GM19239 (cell line): ENCODE measurements at places on chromosomes 5 and 9.

DNA sequence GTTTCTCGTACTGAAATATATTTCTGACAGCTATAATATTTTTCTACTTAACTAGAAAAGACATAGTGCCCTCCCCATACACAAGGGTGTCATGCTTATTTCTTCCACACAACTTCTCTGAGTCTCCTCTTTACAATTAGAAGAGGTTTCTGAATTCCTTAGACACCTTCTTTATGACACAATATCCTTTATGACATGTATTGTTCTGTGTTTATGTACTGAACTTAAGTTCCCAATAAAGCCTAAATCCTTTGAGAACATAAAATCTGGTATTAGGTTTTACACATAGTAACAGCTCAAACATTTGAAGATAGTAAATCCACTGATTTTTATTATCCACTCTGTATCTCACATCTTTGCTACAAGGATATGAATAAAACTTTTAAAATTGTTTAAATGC is 32.5 kb downstream of the GRAMD2B start:
- DNase-seq: no peak

- no peak for DNase-seq
These were observed 84.7 kb upstream of the TNFSF8 start for GRCh38 chr9:115015018-115015635.

DNA sequence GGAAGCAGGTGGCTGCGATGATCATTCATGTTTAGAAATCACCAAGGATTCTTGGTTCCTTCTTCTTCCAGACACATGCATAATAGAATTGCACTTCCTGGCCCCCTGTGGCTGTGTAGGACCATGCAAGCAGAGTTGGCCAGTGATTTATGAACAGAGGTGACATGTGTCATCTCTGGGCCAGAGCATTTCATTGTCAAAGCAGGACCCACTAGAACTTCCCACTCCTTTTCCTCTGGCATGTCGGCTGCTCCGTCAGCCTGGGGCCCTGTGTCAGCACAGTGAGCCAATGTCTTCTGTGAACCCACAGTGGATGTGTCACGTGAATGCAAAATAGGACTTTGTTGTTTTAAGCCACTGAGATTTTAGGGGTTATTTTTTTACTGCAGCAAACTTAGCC is 59.2 kb downstream of the HSD17B3 start:
- DNase-seq: no peak

- no peak for DNase-seq
These were observed 341.8 kb downstream of the MAN2A1 start for GRCh38 chr5:110031402-110032140.

GRCh38 chr5:174273325-174273724 is 227.8 kb downstream of the NSG2 start:
- peak; percentile 8 for DNase-seq

DNA sequence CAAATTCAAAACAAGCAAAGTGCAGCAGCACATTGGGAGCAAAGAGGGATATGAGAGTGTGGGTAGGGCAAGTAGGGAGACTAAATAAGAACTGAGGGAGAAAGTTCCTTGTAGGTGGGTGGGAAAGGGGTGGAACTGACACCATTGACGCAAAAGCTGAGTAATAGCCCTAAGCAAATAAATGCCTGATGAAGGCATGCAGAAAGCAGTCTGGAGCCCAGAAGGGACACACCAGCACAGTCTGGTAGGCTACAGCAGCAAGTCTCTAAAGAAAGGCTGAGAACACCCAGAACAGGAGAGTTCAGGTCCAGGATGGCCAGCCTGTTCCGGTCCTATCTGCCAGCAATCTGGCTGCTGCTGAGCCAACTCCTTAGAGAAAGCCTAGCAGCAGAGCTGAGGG is at the start of gene INSL4:
TSS of gene INSL4 (plus strand) at position 208 of the 400 bp plus-strand sequence. CDS start at position 313, 105 bp downstream.
- DNase-seq: no peak

DNA sequence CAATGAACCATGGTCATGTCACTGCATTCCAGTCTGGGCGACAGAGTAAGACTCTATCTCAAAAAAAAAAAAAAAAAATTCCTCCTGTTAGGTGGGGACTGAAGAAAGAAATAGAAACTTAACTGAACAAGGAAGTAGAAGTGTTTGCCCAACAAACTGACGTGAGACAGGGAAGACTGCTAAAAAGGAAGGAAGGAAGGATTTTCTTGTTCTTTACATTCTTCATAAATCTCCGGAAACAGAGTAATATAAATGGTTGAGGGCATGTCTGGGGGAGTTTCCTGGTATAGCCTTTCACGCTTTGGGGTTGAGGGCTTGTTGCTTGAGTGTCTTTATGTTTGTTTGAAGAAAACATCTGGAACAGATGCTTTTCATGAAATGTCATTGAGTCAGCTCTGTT is 3.1 kb downstream of the TOR1B start:
- DNase-seq: no peak

DNA sequence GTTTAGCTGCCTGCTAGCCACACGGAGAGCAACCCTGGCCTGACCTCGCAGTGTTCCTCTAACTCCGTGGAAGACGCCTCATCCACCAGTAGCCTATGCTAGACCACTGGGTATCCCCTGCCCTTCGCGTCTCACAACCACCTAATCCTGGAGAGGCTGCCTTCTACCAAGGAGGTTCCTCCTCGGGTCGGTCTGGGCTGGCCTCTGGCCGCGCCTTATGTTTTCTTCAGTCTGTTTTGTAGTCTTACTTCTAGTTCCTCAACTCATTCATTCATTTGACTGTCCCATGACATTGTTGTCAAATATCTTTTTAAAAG is 1.6 kb upstream of the TPM2 start:
- DNase-seq: no peak

- no peak for DNase-seq
These were observed 48.0 kb downstream of the SHLD3 start for GRCh38 chr5:65672796-65673195.

GRCh38 chr5:169350016-169350415 is 49.1 kb upstream of the SLIT3 start:
- no peak for DNase-seq

- no peak for DNase-seq
These were observed 22.9 kb downstream of the ADAMTS2 start for GRCh38 chr5:179322071-179323025.

- DNase-seq: no peak
These were observed 4.5 kb downstream of the TSTD2 start for GRCh38 chr9:97628668-97629067.

GRCh38 chr9:133701981-133702797 is 36.0 kb downstream of the SARDH start:
- no peak for DNase-seq

DNA sequence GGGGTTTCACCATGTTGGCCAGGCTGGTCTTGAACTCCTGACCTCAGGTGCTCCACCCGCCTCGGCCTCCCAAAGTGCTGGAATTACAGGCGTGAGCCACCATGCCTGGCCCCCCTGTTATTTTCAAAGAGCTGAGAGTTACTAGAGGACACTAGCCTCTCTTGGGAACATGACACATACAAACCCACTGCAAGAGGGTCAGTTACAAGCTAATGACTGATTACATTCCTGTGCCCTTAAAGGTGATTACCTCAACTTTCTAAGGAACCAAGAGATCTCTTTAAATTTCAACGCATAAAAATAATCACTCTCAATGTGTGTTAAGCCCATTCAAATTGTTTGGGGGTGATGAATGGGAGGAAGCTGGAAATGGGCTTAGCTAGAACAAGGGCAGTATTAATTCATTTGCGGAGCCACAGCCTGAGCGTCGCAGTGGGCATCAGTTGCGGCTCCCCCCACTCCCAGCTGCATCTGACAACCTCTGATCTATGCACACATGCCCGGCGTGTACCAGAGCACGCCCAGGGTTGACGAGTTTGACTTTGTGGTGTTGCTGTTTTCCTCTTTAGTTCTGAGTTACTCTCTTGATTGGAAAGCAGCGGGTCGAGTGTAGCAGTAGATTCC is 146.9 kb downstream of the GOLPH3 start:
- no peak for DNase-seq

- DNase-seq: no peak
These were observed 14.8 kb downstream of the SPARC start for GRCh38 chr5:151671950-151672349.

DNA sequence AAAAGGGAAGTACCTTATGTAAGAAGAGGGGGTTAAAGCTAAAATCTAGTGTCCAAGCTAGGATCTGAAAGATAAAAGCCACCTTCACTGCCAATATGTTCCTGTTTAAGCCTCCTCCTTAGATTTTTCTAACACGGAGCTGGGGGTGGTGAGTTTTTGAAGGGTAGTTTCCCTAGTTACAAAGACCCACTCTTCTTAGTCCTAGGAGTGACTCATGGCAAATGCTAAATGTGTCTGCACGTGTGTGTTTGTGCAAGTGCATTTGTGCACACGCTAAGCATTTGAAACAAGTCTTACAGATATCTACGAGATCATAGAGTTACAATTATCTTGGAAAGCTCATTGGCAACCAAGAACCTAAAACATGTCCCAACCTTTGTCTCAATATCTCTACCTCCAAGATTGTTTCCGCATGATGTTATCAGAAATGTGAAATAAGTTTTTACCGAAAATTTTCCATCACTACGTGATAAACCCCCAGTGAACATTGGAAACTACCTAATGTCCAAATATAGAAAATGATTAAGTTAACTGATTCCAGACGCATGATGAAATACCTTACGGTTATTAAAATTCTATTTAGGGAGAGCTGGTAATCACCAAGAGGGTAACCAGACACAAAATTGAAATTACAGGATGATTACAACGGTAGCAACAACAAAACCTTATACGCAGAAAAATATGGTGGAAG is 78.0 kb upstream of the HRH2 start:
- DNase-seq: no peak
